HuH-7 (cell line): ENCODE measurements at places on chromosomes 13 and 19.
A peak's percentile ranks its signal among the peaks of the same experiment; 100 is the strongest.

DNA sequence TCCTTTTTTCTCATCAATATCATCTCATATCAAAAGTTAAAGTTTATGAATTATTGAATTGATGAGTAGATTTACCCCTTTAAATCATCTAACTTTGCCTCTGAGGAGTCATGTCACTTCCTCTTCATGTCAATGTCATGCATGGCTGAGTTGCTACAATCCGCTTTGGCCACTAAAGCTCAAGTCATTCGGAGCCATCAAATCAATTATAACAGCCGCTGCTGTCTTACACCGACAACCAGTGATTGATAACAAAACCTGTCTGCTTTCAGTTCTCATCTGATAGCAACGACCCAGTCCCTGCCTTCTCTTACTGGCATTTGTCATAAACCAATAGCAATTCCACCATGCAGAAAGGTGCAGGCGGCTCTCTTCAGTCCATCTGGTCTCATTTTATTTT lies 429.3 kb downstream of the DIAPH3 start:
- DNase-seq: no peak

DNA sequence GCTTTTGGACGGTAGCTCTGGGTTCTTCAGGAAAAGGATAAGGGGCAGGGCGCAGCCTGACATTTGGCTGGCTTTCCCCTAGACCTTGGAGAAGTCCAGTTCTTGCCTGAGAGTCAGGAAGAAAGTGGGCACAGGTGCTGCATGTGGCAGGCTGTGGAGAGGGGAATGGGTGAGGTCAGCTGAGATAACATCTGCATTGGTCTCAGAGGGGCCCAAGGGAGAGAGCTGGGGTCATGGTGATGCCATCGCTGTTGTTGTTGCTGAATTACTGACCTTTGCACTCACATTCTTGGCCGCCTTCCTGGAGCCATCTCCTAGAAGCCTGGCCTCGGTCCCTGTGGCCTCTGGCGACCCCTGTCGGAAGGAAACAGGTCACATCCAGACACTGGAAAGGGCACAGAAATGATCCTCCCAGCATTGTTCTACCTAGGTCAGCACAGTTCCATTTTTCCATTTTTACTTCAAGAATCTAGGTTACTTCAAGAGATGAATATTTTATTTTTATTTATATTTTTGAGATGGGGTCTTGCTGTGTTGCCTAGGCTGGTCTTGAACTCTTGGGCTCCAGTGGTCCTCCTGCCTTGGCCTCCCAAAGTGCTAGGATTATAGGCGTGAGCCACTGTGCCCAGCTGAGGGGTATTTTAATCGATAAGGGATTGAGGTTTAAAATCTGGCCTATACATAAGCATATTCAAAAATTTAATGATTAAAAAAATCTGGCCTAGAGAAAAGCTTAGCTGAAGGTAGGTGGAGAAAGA lies 6.5 kb upstream of the LIPE start:
- DNase-seq: peak; percentile 78

DNA sequence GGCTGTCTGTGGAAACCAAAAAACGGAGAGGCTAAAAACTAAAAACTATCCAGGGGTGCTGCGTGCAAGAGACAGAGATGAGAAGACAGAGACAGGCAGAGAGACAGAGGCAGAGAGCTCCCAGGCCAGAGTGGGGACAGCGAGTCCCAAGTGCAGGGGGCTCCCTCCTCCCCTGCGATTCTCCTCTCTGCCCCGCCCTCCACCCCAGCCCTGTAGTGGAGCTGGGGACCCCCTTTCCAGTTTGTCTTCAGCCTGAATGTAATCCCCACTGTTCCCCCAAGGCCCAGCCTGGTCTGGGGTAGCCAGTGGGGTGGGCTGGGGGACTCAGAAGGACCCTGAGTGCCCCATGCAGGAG lies 2.0 kb downstream of the NFIC start:
- DNase-seq: no peak

DNA sequence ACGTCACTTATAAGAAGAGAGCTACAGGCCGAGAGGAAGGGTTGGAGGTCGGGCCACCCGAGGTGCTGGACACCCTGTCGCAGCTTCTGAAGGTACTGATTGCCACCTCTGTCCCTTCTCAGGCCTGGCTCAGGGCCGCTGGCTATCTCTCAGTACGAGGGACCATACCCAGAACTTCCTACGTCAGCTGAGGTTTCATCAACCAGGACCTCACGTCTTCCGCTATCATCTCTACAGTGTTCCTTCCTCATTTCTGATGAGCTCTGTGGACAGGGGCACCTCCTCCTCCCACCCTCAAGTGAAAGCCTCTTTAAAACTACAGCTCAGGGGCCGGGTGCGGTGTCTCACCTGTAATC lies 58.2 kb upstream of the USE1 start:
- DNase-seq: no peak
